ENCODE measurements at places on chromosomes 1 and 21. TPM values are rescaled to one million over a fixed set of nuclear protein-coding genes. Genes with fewer than 3 reads are reported as not detected.

DNA sequence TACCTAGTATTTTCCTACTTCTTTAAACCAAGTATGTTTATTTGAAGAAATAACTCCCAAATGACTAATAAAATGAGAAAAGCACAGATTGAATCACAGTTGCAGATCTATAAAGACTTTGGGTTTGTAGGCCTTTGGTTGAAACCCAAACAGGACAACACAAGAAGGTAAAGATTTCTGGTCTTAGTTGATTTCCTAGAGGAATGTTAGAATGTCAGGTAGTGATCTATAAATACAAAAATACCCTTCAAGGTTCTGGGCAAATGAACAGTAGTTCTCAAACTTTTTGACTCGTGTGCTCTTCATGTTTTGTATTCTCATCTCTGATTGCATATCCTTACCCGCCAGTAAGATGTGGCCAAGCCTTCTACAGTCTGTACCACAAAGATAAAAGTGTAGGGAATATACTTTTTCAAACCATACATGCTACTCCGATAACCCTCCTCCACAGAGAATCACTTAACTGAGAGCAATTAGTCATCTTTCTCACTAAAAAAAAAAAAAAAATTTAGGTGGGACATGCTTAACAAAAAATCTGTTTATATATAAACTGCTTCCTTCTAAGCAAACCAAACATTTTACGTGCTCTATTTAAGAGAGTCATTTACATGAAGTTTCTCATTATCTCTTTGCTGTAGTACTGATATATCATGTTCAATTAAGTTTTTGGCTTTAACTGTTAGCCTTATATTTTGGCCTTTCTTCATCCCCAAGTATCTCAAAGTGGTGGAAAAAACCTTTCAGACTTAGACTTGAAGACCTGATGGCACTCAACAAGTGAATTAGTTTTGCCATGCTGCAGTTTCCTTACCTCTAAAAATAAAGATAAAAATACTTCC, 36.0 kb downstream of the CNIH4 start:
- no peak for DNase-seq
- no peaks in the 10 kb centered on the region for H3K4me1 ChIP-seq
- H3K4me3 ChIP-seq = no peak overlapping the region
- H3K27me3 ChIP-seq = no peaks in the 10 kb centered on the region
- H3K36me3 ChIP-seq = peaks cover 89% of the 10 kb centered on the region

DNA sequence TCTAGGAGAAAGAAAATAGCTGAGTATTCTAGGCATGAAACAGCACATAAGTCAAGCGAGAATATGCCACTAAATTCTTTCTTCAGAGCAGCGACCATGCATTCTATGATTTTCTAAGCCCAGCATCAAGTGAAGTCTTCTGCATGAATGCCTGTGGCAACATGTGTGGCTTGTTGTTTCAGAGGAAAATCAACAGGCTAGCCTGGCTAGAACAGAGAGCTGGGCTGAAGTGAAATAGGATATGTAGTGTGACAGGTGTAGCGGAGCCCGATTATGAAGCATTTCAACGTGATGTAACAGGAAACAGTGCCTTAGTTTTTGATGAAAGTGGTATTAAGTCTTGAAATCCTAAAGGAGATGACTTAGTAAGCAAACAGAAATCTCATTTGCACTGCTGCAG, 7.0 kb downstream of the CSDE1 start:
- H3K27ac ChIP-seq = no peak overlapping the region
- H3K4me3 ChIP-seq = no peak overlapping the region
- no peak for DNase-seq
- no peaks in the 10 kb centered on the region for H3K4me1 ChIP-seq
- no peaks in the 10 kb centered on the region for H3K27me3 ChIP-seq

DNA sequence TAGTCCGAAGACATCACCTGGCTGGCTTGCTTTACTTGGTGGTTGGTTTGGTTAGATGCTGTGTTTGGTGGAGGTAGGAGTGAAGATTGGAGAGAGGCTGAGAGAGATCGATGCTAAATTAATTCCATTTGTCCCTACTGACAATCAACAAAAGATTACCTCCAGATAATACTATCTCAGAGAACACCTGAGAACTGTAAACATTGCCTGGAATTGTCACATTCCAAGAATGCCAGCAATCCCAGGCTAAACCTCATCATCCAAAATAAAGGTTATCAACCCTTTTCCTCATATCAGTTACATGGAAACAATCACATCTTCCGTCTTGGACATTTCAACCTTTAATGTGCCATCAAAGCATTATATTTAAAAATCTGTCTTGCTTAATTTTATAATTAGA, 141.0 kb downstream of the GRIK1 start:
- no peak for DNase-seq
- no peaks in the 10 kb centered on the region for H3K36me3 ChIP-seq

DNA sequence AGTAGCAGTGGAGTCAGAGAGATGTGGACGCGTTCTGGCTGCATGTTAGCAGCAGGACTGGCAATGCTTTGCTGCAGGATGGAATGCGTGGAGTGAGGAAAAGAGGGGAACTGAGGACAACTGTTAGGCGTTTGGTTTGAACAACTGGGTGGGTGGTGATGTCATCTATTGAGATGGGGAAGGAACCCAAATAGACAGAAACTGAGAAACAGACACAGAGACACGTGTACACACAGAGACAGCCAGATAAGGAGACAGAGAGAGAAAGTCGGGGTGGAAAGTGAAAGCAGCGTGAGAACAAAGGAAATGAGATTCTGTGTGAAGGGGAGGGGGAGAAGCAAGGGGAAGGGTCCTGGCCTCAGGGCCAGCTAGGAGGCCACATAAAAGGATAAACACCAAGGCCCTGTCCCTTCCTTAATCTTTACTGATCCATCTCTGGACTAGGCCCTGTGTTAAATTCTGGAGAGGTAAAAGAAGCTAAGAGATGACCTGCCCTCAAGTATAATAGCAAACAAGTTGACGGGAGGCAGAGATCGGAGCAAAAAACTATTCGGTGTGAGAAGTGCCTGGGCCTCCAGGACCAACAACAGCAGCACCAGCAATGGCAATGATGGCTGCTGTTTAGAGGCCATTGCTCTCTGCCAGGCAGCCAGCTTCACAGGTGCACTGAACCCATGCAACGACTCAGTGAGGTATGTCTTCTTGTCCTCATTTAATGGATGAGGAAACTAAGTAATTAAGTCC, 31.6 kb downstream of the VWA5B1 start:
- no peaks in the 10 kb centered on the region for H3K4me1 ChIP-seq
- no peak overlapping the region for H3K4me3 ChIP-seq
- H3K27ac ChIP-seq = no peak overlapping the region
- H3K36me3 ChIP-seq = no peaks in the 10 kb centered on the region
- DNase-seq = no peak
- H3K27me3 ChIP-seq = peaks cover 3% of the 10 kb centered on the region

DNA sequence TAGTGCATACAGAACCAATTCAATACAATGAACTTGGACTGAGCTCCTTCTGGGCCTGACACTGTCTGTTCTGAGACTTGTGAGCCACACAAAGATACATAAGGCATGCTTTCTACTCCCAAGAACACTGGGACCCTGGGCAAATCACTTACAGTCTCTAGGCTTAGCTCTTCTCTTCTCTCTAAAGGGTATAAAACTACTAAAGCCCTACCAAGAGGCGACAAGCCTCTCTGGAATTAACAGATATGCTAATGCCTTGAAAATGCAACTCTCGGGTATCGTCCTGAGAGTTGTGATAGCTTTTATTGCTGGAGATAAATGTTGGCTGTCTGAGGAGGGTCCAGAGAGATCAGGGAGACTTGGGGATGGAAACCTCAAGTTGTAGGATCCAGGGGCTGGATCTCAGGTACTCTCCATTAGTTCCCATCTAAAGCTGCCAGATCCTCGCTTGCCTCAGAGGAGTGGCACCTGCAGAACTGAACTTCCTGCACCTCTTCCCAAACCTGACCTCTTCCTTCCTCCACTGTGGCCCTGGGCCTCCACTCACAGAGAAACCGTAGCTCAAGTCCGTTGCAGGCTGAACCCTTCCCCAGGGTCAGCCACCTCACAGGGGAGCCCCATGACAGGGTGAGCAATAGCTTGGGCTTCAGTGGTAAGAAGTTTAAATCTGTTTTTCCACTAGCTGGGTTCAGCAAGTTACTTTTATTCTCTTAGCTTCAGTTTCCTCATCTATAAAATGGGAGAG, 11.5 kb upstream of the CFAP45 start:
- no peaks in the 10 kb centered on the region for H3K4me1 ChIP-seq
- H3K36me3 ChIP-seq = peaks cover 4% of the 10 kb centered on the region
- DNase-seq = no peak
- H3K27ac ChIP-seq = peak overlapping the region; percentile 62
- H3K27me3 ChIP-seq = no peaks in the 10 kb centered on the region

DNA sequence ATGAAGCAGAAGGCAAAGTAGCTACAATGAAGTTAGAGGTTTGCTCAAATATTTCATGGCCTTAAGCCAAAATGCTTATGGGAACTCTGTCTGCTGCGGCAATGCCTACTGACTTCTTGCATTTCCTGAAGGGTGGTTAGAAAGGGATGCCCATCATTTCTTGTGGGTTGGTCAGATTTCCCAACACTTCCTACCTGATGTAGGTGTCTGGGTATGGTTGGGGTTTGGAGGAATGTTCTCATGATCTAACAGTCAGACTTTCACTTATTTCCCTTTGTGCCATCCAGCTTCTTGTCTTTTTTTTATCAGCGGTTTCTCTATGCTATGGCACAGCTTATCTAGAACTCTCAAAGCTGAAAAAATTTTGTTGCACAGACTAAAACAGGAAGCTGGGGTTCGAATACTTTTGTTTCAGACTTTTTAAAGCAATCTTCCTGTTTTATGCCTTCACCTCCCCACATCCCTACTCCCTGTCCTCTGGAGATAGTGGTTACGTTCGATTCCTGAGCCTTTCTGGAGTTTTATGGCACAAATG, 307.7 kb downstream of the USP25 start:
- H3K36me3 ChIP-seq = no peaks in the 10 kb centered on the region
- no peaks in the 10 kb centered on the region for H3K27me3 ChIP-seq
- no peaks in the 10 kb centered on the region for H3K4me1 ChIP-seq
- no peak overlapping the region for H3K4me3 ChIP-seq
- DNase-seq = no peak

- no peak overlapping the region for H3K4me3 ChIP-seq
- H3K4me1 ChIP-seq = peaks cover 26% of the 10 kb centered on the region
- no peaks in the 10 kb centered on the region for H3K27me3 ChIP-seq
- H3K27ac ChIP-seq = peak overlapping the region; percentile 83
Measured at GRCh38 chr1:47522935-47523834, 85.3 kb downstream of the FOXD2 start.

DNA sequence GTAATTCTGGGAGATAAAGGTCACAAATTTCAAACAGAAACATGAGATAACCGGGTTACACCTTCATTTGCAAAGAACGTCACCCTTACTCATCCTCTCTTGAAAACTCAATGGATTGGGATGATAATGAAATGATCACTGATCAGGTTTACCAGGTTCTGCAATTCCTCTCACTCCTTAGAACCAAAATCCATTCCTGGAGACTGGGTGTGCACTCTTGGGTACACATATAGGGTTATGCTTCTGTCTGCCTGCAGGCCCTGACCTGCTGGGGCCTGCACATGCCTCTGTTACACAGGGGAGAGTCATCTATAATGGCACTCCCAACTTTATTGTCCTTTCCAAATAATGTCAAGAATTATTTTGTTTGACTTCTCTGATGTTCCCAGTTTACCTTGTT, 8.3 kb downstream of the SUSD4 start:
- H3K4me1 ChIP-seq = no peaks in the 10 kb centered on the region
- no peak for DNase-seq
- no peak overlapping the region for H3K27ac ChIP-seq
- no peaks in the 10 kb centered on the region for H3K36me3 ChIP-seq
- H3K4me3 ChIP-seq = no peak overlapping the region

DNA sequence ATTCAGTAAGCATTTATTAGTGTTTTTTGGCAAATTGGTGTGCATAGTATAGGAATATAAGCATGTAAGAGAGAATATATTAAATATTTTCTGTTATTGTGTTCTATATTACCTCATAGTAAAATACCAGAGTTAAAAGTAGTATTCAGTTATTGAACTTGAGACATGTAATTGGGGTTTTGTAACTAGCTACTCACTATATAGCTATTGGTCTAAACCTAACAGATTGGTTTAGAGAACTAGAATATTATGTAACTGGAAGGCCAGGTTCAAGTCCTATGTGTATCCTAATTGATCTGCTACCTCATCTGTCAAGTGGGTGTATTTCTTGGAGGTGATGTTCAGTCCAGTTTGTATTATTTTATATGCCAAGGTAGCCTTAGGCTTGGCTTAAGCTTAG, 26.3 kb downstream of the CLIC4 start:
- DNase-seq = no peak
- peak overlapping the region; percentile 84 for H3K27ac ChIP-seq
- H3K4me3 ChIP-seq = no peak overlapping the region
- no peaks in the 10 kb centered on the region for H3K36me3 ChIP-seq

DNA sequence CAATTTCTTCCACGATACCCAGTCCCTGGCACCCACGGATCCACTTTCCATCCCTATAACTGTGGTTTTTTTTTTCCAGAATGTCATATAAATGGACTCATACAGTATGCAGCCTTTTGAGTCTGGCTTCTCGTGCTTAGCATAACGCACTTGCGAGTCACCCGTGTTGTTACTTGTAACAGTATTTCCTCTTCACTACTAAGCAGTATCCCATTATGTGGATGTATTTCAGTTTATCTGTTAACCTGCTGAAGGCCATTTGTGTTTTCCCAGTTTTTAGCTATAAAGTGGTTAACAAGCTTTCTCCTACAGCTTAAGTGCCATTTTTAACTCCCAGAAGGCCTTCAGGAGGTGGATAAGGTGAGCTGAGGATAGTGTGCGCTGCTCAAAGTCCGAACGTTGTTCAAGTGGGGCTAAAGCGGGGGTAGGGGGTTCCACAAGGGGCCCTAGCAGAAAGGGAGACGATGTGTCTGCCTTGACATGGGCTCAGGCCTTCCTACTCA, 829 bp downstream of the ADAR start:
- no peaks in the 10 kb centered on the region for H3K27me3 ChIP-seq
- no peaks in the 10 kb centered on the region for H3K4me1 ChIP-seq
- H3K4me3 ChIP-seq = peak overlapping the region; percentile 73
- no peaks in the 10 kb centered on the region for H3K36me3 ChIP-seq
- H3K27ac ChIP-seq = peak overlapping the region; percentile 96

- H3K27ac ChIP-seq = no peak overlapping the region
- no peaks in the 10 kb centered on the region for H3K27me3 ChIP-seq
- DNase-seq = no peak
- H3K4me3 ChIP-seq = no peak overlapping the region
- H3K4me1 ChIP-seq = no peaks in the 10 kb centered on the region
Measured at GRCh38 chr21:20404915-20405314, 593.3 kb upstream of the NCAM2 start.

- peaks cover 5% of the 10 kb centered on the region for H3K4me1 ChIP-seq
- H3K4me3 ChIP-seq = peak overlapping the region; percentile 54
- peaks cover 18% of the 10 kb centered on the region for H3K27me3 ChIP-seq
Measured at GRCh38 chr1:235650341-235651169, 971 bp upstream of the GNG4 start.

KLHDC8A gene
- not detected for total RNA-seq

TDRD5 gene
- not detected for total RNA-seq

S100A3 gene
- total RNA-seq = not detected

S100PBP gene
- total RNA-seq = 1.6 TPM

OPTC gene
- total RNA-seq = not detected

POU3F1 gene
- total RNA-seq = not detected

LCE3D gene
- not detected for total RNA-seq

NPPA gene
- not detected for total RNA-seq

LRRC53 gene
- not detected for total RNA-seq

TACSTD2 gene
- 1.3 TPM for total RNA-seq

KRTAP19-6 gene
- total RNA-seq = not detected

IER5 gene
- total RNA-seq = 47.9 TPM

TNFRSF8 gene
- total RNA-seq = 22.8 TPM

Measured in ascending aorta (tissue), 2 donors.